Right renal cortex interstitium (tissue), 3 donors: ENCODE measurements at places on chromosomes 2 and 18. TPM values are rescaled to one million over a fixed set of nuclear protein-coding genes. Genes with fewer than 3 reads are reported as not detected.

The EFHD1 gene
- polyA plus RNA-seq: 90.4 TPM

The DCDC2C gene
- not detected for polyA plus RNA-seq

The HOXD9 gene
- polyA plus RNA-seq: 56.4 TPM

The IGFBP5 gene
- 398 TPM for polyA plus RNA-seq

The SLC35F5 gene
- 153 TPM for polyA plus RNA-seq

The DRC1 gene
- 3.7 TPM for polyA plus RNA-seq

The HNRNPLL gene
- 85.6 TPM for polyA plus RNA-seq

- DNase-seq: no peak
These were observed 762.4 kb downstream of the DSC3 start for GRCh38 chr18:30280186-30280585.

- DNase-seq: no peak
These were observed 44.6 kb downstream of the EMX1 start for GRCh38 chr2:72961853-72962468.

DNA sequence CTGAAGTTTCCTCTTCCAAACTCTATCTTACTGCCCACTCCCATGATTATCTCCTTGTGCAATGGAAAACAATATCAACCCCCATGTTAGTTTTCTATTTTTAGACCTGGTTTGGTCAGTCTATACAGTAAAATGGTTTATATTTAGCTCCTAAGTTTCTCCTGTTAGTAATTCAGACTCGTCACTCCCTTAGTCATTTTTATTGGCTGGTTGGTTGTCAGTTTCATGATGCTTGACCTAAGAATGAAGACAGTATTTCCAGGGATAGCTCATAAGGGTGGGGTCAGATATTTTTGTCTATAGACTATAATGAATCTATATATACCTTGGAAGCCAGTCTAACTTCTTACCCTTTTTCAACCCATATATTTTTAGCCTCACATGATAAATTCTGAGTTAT, 61.4 kb upstream of the NEUROD1 start:
- no peak for DNase-seq

- DNase-seq: peak; percentile 31
These were observed 162.5 kb upstream of the EPAS1 start for GRCh38 chr2:46134531-46135227.

GRCh38 chr18:49892148-49892924, 79.0 kb upstream of the ACAA2 start:
- DNase-seq: no peak

GRCh38 chr2:151258121-151258520, 3.5 kb downstream of the RBM43 start:
- no peak for DNase-seq

DNA sequence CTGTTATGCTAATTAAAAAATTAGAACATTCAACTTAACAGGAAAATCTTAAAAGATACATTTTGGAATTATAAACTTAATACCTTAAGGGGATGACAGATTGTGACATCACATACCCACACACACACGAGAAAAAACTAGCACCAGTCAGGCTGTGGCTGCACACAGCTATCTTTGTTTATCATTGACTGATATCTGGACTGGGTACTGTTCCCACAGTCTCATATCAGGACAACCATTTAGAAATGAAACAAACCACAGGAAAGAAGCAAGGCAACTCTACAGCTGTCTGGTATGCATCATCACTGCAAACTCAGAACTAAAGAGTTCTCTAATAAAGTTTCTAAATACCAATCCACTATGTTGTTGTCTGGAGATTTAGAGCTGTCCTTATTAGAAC, 210.9 kb upstream of the SMAD7 start:
- no peak for DNase-seq

DNA sequence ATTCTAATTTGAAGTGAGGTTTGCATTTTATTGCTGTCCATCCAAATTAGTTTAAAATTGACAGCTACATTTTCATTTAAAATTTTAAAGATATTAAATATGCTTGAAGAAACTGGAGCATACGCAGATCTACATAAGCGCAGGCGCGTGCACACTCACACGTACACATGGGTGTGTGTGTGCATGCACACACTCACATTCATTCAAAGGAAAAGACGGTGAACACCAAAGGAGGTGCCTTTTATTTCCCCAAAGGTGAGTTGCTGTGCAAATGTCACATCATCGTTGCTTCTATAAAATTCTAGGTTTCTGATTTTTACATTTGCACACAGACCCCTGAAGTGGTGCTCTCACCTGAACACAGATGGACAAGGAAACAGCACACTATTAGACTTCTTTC, 194.2 kb downstream of the GRB14 start:
- no peak for DNase-seq

- DNase-seq: no peak
These were observed 6.9 kb downstream of the OSR1 start for GRCh38 chr2:19351499-19351898.

GRCh38 chr2:24768601-24769000, 24.6 kb downstream of the PTRHD1 start:
- no peak for DNase-seq

DNA sequence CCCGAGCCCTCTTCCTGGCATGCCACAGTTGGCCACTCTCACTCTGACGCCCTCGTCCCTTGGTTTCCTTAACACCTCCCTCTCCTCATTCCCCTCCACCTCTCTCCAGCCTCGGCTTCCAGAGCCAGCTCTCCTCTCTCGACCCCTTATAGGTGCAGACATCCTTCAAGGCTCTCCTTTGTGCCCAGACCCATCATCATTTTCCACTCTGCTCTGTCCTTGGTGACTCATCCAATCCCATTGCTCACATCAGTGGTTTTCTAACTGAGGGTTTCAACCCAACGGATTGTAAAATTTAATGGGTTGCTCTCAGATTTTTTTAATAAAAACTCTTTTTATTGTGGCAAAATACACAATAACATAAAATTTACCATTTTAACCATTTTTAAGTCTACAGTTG, 6.2 kb downstream of the ST8SIA5 start:
- no peak for DNase-seq

DNA sequence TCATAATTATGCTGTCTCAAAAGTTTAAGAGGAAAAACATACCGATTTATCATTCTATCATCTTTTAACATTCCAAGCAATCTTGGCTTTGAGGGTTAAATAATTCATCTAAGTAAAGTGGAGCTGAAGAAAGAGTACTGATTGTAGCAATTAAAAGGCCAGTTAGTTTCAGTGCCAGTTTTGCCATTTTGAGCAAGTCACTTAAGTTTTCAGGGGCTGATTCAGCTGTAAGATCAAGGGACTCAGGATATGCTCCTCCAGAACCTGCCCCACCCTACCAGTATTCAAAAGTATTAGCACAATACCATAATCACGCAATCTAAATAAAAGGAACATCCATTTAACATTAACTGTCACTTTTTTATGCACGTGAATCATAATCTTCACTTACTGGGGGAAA, 1.9 kb downstream of the SS18 start:
- no peak for DNase-seq

- DNase-seq: no peak
These were observed 5.0 kb downstream of the EMILIN2 start for GRCh38 chr18:2851771-2852170.

DNA sequence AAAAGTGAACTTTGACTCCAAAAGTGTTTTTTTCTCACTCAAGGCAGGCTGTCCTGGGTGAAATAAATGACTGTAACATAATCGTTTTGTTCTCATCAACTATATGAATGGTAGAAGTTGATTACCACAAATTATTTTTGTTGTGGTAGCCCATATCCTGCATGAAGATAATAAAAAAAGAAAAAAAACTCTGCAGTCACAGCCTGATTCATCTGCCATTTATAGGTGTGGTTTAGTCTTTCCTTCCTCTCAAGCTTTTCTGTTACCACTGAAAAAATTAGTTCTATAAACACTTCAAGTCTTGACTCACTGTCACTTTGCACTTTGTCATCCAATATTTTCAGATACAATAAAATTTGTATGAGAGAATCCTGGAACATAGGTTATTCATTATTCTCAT, 522.0 kb downstream of the PLCL1 start:
- DNase-seq: no peak

DNA sequence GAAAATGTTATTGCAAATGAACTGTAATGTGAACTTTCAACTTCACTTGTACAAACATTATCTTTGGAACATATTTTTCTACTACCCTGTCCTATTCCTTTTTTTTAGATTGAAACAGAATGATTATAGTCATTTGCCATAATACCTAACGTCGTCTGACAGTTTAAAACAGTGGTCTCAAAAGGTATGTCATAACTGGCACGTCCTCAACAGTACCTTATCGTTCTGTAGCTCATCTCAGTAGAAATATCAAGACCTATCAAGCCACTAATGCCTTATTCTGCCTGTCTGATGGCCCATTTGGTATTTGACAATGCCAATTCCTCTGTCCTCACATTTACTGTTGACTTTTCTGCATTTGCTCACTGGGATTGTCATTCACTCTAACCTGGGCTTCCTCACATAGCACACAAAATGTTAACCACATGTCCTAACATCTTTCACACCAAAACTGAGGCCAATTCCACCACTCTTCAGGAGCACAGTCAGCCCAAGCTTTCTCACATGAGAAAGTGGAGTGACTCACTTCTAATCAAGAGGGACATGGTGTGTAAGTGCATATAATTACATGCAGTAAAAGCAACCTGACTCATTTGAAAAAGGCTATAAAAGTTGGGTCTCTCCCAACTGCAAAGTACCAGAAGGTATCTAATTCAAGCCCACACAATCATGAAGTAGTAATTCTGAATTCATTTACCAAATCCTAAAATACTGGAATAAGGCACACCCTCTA, 34.8 kb downstream of the DNER start:
- DNase-seq: no peak

- DNase-seq: no peak
These were observed 166.5 kb upstream of the SALL3 start for GRCh38 chr18:78813156-78813555.

DNA sequence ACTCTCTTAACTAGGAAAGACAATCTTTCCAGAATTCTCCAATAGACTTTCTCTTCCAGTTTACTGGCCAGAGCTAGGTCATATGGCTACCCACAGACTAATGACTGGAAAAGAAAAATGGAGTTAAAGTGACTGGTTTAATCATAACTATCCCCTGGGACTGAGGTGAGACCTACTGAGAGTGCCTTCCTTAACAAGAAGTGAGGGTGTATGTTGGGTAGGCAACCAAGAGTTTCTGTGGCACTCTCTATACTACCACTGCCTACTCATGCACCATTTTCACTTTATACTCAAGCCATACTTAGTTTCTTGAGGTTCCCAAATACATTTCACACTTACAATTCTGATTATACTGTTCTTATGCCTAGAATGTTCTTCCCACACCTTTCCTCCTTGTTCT, 6.9 kb upstream of the GFPT1 start:
- DNase-seq: no peak

DNA sequence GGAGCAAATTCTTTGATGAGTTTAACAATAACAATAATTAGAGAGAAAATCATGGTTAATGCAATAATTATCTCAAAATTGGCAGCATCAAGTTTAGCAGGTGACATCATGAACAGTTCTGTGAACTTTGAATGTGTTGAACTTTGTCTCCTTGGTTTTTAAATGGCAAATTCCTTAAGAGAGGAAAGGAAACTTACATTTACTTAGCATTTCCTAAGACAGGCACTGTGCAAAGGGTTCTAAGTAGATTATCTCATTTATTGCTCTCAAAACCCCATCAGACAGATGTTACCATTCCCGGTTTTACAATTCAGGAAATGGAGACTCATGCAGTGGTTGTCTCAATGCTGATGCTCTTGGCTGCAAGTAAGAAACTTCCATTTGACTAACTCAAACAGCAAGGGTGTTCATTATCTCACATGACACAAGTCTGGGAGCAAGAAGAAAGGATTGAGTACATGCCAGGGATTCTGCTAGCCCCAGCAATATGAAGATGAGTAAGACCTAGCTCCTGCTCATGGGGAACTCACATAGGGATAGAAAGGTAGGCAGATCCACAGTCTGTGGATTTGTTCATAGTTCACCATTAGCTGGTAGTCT, 81.3 kb upstream of the ITGA6 start:
- no peak for DNase-seq

DNA sequence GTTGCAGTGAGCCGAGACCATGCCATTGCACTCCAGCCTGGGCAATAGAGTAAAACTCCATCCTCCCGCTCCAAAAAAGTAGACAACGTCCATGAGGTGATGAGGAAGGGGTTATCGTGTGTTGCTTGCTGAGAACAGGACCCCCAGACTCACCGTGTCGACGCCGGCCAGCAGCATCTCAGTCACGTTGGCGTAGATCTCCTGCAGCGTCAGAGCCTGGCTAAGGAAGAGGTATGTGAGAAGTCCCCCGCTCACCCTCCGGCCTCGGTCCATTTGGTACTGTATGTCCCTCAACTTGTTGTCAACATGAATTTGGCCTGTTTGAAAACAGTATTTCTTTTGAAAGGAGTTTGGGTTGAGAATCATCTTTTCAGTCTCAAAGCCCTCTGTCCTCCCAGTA, 20.9 kb downstream of the CYP27C1 start:
- no peak for DNase-seq

DNA sequence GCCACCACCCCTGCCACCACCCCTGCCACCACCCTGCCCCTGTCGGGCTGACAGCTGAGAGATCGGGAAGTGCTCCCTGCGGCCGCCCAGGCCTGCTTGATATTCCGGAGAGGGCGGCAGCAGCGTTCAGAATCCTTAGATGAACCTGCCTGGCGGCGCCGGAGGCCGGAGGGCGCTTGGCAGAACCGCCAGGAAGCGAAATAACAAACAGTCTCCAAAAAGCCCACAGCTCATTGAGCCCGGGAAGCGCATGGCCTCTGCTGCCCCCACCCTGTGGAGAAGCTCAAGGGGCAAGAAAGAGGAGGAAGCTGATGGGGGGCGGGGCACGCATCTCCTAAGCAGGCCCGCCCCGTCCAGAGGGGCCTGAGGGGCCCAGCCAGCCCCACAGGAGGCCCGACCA, 92.2 kb upstream of the MBOAT2 start:
- no peak for DNase-seq

DNA sequence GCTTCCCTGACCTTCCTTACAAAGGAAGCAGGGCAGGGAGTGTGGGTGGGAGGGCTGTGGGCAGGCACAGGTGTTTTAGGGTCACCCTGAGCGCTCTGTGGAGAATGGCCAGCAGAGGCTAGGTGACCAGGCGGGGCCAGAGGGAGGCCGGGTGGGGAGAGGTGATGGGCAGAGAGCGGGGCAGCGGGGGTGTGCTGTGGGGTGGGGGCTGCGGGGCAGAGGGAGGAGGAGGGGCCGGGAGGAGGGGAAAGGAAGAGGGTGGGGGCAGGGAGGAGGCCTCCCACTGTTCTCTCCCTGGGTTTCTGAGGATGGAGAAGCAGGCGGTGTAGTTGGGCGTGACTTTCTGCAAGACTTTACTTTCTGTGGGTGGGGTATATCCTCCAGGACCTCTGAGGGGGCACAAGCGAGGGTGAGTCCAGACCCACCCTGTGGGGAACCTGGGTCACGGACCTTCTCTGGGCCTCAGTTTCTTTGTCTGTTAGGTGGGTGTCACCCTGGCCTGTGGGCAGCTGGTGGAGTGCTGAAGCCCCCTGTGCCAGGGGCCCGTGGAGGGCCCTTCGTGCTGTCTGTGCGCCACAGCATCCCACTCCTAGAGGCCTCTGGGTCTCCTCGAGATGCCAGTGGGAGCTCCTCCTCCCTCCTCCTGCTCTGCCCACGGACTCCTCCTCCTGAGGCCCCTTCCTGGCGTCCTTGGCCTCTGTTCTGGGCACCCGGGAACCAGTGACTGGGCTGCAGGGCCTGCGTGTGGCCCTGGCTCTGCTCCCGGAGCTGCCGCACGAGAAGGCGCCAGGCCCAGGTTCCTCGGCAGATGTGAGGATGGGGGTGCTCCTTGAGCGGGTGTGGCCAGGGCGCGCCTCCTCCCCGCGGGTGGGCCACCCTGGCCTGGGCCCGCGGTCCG, 6.3 kb upstream of the NEU4 start:
- DNase-seq: no peak
